Posterior cingulate gyrus (tissue), 11 donors: ENCODE measurements at places on chromosomes 11 and 22.

GRCh38 chr22:42974223-42974622 lies 40.7 kb downstream of the PACSIN2 start:
- no peak for DNase-seq

- DNase-seq = no peak
Observed at GRCh38 chr11:14336507-14337503, 22.2 kb downstream of the RRAS2 start.

- DNase-seq = no peak
Observed at GRCh38 chr22:31238057-31238456, 26.0 kb downstream of the LIMK2 start.

DNA sequence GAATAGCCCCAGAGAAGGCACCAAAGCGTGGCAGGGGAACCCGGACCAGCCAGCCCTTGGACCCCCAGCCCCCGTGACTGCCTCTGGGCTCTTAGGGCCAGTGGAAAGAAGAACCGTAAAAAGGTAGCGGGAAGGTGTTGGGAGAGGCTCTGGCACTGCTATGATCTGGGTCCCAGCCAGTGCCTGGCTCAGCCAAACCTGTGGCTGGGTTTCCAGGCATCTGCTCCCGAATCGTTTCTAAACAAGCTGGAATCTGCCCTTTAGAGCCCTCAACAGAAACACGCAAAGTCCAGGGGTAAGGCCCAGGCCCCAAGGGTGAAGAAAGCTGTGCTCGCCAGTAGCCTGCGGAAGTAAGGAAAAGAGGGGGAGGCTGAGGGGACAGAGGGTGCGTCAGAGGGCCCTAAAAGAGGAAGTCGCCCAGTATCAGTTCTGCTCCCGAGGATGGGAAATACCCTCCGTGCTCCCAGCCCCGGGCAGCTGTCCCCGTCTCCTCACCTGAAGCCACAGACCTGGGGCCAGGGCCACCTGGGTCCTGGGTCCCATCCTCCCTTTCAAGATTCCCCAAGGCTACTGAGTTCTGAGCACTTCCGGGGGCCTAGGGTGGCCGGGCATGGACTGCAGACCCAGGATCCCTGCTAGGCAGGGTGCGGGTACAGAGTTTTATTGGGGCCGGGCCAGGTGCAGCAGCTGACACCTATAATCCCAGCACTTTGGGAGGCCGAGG lies 24.7 kb downstream of the IL10RA start:
- peak; percentile 25 for DNase-seq

- DNase-seq = no peak
Observed at GRCh38 chr11:134062265-134063123, 6.4 kb upstream of the JAM3 start.

GRCh38 chr11:44223238-44223637 lies 86.7 kb downstream of the ALX4 start:
- no peak for DNase-seq

DNA sequence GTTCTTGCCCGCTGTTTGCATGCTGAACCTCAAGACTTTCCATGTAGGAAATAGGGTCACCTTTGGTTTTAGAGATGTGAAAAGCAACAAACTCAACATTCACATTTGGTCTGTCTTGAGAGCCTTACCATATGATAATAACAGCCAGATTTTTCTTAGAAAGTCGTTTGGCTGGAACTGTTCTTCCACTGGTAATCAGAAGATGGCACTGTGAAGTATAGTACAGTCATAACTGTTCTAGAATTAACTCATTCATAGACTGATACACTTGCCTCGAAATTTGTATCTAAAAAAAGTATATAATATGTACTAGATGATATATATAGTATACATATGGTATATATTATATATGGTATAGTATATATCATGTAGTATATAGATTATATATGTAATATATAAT lies 12.3 kb downstream of the LUZP2 start:
- DNase-seq = no peak

GRCh38 chr22:45627489-45628233 lies 44.0 kb upstream of the ATXN10 start:
- no peak for DNase-seq

GRCh38 chr22:30598986-30599385 lies 7.3 kb upstream of the PES1 start:
- peak; percentile 6 for DNase-seq

DNA sequence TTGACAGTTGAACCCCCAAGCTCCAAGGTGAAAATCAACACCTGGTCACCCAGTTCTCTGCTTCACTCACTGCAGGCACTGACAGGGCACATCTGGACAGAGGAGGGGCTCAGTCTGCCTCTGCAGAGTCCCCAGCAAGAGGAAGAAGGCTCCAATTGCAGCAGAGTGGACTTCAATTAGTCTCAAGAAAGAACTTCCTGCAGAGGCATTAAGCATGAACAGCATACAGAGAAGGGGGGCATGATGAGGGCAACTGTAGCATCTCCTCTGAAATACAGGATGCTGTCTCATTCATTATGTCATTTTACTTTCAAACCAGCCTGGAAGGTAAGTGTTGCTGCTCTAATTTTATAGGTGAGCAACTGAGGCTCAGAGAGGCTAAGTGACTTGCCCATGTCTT lies 11.1 kb downstream of the GDPD5 start:
- no peak for DNase-seq

DNA sequence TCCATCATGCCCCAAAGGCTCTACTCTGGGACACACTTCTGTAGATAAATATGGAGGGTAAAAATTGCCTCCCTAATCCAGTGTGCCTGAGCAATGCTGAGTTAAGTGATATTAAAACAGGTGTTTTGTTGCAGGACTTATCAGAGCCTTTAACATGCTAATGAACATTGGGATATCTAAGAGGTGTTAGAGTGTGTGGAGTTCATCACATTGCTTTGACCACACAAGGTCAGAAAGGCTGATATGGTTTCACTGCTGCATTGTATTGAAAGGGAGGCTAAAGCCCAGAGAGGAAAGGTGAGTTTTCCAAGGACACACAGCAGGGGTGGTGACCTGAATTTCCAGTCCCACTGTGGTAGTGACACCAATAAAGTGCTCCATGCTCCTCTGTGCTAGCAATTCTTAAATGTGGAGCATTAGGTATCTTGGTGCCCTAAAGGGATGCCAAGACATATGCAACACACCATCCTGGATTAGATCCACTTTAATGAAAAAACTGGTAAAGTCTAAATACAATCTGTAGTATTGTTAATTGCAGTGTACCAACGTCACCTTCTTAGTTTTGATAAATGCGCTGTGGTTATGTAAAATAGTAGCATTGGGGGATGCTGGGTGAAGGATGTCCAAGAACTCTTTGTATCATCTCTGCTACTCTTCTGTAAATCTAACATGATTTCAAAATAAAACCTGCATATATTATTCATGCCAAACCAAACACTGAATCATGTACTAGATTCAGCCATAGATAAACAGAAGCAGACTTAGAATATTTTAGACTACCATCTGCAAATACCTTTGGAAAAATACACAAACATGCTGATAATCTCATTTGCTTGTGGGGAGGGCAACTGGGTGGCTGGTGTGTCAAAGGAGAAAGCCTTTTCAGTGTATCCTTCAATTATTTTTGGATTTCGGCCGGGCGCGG lies 45.8 kb downstream of the MIAT start:
- DNase-seq = no peak

GRCh38 chr22:49152127-49152938 lies 675.3 kb downstream of the BRD1 start:
- DNase-seq = no peak

DNA sequence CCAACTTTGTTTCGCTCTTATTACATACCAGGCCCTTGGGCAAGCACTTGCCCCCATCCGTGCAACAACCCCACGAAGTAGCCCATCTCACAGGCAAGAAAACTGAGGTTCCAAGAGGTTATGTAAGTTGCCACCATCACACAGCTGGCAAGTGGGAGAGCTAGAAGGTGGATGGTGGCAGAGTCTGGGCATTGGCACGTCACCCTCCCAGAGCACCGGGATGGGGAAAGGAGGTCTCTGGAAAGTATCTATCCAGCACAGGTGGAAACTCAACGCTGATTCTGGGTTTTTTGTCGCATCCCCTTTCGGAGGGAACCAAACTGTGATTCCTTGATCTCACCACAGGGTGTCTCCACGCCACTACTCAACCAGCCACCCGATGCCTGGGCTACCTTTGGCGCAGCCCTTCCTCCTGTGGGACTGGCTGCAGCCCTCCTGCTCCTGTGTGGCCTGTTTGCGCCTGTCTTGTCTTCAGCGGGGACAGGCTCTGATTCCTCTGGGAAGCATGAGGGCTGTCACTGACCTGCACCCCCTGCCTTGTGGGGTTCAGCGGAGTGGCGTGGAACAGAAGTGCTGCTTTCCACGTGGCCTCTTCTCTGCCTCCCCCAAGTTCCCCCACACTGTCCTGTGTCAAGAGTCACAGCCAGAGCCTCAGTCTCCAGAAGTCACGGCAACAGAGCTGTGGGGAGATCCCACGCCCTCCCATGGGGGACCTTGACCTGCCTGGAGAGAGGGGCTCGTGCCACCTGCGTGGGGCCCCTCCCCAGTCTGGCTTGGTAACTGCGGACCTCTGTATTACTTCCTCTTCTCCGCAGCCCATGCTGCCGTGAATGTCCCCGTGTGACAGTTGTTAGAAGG lies 34.4 kb upstream of the TRIM29 start:
- peak; percentile 96 for DNase-seq

DNA sequence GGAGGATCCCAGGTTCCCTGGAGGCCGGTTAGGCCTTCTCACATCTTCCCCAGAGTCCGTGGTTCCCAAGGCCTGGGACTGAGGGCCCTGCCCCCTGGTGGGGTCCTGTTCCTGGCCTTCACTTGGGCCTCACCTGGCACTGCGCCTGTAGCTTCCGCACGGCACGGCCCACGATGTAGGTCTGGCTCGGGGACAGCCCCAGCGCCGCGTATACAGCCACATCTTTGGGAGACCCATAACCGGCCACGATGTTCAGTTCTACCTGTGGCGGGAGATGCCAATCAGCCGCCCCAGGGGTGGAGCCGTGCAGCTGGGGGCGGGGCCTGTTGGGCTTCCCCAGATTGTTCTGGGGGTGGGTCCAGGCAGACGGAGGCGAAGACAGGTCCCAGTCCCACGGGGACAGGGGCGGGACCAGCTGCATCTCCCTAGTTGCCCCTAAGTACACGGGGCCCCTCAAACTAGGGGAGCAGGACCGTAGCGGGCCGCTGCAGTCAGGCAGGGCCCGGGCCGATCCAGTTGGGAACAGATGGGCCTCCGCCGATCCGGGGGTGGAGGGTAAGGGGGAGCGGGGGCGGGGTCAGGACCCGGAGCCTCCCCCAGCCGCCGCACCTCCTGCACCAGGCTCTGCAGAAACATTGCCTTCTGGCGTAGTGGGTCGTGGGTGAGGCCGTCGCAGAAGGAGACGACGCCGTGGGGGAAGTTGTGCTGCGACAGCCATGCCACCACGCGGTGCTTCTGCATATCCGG lies 10.1 kb downstream of the AIP start:
- DNase-seq = no peak

DNA sequence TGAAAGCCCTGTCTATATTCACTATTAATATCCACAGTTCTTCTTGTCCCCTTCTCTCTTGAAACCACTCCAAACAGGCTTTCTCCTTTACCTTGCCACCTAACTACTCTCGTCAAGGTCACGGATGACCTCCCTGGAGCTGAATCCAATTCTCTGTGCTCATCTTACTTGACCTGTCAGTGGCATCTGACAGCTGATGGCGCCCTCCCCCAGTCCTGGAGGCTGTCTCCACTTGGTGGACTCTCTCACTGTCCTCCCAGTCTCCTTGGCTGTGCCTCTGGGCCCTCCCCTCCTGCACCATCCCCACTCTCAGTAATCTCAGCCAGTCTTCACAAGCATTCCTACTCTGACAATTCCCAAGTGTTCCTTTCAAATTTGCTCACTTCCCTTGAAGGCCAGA lies 8.7 kb downstream of the TNKS1BP1 start:
- DNase-seq = no peak

DNA sequence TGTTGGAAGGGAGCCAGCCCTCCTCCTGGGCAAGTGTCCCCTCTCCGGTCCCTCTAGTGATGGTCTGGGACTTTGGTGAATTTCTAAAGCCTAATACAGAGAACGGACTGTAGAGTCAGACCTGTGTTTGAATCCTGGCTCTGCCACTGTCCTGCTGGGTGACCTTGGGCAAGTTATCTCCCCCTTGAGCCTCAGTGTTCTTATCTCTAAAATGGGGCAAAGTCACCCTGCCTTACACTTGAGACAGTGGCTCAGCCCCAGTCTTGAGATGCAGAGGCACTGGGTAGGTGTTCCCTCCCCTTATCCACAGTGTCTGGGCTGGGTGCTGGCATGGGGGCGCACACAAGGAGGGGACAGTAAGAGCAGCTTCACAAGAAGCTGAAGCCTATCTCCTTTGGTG lies 20.9 kb downstream of the DGAT2 start:
- no peak for DNase-seq

GRCh38 chr11:69010964-69011623 lies 2.0 kb downstream of the MRGPRF start:
- peak; percentile 49 for DNase-seq

DNA sequence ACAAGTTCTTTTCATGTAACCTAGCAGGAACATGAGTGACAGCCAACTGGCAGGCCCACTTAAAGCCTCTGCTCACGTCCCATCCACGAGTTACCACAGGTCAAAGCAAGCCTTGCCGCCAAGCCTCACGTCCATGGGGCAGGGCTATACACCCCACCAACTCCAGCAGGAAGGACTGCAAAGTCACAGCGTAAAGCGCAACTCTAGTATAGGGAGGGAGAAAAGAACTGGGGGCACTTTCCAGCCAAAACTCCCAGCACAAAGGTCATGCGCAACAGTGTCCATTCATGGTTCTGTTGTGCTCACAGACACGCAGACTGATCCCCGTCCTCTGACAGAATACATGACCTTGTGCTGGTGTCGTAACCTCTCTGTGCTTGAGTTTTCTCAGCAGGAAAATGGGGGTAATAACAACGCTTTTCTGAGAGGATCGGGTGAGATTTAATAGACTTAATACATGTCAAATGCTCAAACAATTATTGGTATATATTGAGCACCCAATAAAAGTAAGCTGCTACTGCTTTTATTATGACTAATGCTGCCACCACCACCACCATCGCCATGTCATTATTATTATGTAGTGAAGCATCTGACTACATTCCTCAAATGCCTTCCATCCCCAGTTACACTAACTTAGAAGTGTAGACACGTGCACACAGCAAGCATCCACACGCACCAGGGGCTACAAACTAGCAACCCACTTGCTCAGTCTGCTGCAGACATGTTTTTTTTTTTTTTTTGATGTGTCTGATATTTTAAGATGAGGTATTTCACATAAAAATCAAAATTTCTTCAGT lies 104.4 kb upstream of the PARVA start:
- DNase-seq = no peak

- DNase-seq = peak; percentile 17
Observed at GRCh38 chr22:25942115-25942855, 200.3 kb downstream of the MYO18B start.

GRCh38 chr11:87754685-87755084 lies 420.6 kb downstream of the RAB38 start:
- DNase-seq = no peak

- peak; percentile 46 for DNase-seq
Observed at GRCh38 chr11:27701355-27702105, 1.3 kb upstream of the BDNF start.
